T47D (cell line): ENCODE measurements at places on chromosomes 11 and 22.

GRCh38 chr11:65885231-65885630 lies 3.0 kb downstream of the FIBP start:
- DNase-seq: no peak

- DNase-seq: peak; percentile 58
Observed at GRCh38 chr22:29814003-29814402, 24.1 kb downstream of the ASCC2 start.

GRCh38 chr22:24975813-24976341 lies 23.4 kb downstream of the KIAA1671 start:
- no peak for DNase-seq

GRCh38 chr11:105612771-105613170 lies 2.9 kb downstream of the GRIA4 start:
- no peak for DNase-seq

- DNase-seq: no peak
Observed at GRCh38 chr22:41862530-41863266, 29.8 kb downstream of the SREBF2 start.

DNA sequence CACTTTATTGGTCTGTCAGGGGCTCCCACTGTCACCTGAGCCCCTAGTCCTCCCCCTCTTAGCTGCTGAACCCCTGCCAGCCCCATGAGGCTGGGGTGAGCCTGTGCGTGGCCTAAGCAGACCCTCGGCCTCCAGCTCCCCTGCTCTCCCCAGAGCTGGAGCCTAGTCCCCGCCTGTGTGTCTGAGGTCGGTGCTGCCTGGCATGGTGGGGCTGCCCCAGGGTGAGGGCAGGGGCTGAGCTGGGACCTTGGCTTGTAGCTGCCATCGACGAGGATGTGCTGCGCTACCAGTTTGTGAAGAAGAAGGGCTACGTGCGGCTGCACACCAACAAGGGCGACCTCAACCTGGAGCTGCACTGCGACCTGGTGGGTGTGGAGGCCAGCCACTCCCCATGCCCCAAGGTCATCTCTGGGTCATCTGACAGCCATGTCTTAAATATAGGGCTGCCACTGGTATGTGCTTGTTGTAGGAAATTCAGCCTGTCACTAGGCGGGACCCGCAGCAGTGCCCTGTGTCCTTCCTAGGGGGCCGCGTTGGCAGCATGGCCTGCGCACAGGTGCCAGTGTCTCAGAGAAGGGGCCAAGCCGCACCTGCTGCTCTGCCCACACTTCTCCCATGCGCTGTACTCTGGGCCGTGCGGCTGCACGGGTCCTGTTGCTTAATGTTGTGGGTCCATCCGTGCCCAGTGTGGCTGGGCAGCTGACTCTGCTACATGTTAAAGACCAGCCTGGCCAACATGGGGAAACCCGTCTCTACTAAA lies 21.0 kb downstream of the PPIL2 start:
- no peak for DNase-seq

GRCh38 chr22:50018608-50019285 lies 6.2 kb upstream of the IL17REL start:
- DNase-seq: no peak

- no peak for DNase-seq
Observed at GRCh38 chr22:25754527-25755202, 12.7 kb downstream of the MYO18B start.
